ENCODE measurements at places on chromosomes 7 and 10. TPM values are rescaled to one million over a fixed set of nuclear protein-coding genes. Genes with fewer than 3 reads are reported as not detected.
A peak's percentile ranks its signal among the peaks of the same experiment; 100 is the strongest.

DNA sequence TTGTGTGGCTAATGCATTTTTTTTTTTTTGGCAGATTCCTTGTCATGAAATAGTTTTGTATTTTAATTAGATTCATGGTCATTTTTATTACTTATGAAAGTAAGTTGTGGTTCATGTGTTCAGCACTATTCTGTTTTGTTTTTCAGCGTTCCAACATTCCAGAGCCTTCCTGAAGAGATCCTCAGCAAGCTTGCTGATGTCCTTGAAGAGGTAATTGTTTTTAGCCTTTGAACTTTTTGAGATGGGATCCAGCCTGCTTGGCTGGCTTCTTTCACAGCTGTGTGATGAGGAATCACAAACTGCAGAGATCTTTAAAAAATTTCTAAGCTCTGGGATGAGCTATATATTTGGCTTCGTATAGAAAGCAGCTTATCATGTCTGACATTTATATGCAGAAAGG, 208.0 kb upstream of the CSTF2T start:
- DNase-seq, result no peak

Gene SHTN1
- 1.9 TPM for polyA plus RNA-seq

GRCh38 chr10:129968020-129968852, 4.2 kb upstream of the EBF3 start:
- DNase-seq, result no peak

DNA sequence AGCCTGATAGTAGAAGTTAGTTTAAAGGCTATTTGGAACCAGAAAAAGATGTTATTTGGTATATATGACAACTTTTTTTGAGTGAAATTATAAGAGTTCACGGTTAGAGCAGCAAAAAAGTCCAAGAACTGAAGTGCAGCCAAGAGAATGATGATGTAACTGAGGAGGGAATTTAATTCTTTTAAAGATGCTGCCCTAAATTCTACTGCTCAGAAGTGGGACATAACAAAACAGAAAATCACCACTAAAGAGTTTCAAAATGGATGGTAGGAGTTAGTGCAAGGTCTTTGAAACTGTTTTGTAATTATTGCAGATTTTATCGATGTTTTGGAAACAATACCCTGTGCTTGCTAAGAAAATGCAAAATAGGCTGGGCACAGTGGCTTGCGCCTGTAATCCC, 6.5 kb downstream of the SAMD8 start:
- peak; percentile 40 for DNase-seq

GRCh38 chr10:114652402-114653368, 5.4 kb downstream of the ABLIM1 start:
- no peak for DNase-seq

Gene PRSS2
- polyA plus RNA-seq, result not detected

GRCh38 chr10:98858525-98858924, 377.1 kb downstream of the HPSE2 start:
- peak; percentile 12 for DNase-seq

GRCh38 chr7:3066506-3066905, 22.8 kb upstream of the CARD11 start:
- DNase-seq, result no peak

Gene CCL24
- polyA plus RNA-seq, result not detected

Gene PITX3
- polyA plus RNA-seq, result not detected

DNA sequence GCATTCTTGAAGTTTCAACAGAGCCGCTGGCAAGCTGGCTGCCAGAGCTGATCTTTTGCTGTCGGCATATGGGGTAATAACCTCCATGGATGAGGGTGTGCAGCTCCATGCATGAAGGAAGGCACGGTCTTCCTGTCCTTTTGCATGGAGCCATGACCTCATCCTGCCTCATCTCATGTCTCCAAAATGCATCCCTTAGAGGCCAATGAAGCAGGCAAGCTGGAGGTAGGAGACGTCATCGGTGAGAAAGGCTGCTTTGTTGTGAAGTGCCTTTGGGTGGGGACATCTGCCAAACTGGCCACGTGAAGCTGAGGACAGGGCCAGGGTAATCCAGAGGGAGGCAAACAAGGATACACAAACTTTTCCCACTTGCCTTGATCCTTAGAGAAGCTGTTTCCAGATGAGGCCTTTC, 161.5 kb upstream of the TBX20 start:
- no peak for DNase-seq

Measured in IMR-90 (cell line).